Astrocyte of the hippocampus (primary cell): ENCODE measurements at places on chromosomes 3 and 15.

GRCh38 chr3:55750525-55750924 is 263.4 kb upstream of the WNT5A start:
- peak; percentile 94 for DNase-seq

DNA sequence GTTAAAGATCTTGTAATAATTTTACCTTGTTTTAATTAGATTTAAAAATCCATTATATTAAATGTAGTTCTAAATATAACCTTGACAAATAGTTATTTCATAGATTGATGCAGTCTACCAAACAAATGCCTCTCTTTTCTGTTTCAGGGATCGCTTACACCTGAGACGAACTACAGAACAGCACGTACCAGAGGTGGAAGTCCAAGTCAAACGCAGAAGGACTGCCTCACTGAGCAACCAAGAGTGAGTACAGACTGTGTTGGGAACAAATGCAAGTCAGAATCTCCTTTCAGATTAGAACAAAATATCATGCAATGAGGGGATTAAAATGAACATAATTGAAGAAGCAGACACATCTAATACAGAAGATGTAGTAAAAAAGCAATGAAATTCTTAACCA is 7.2 kb downstream of the SNRPN start:
- DNase-seq: no peak

- DNase-seq: no peak
These were observed 42.5 kb downstream of the ZNF445 start for GRCh38 chr3:44434834-44435510.

DNA sequence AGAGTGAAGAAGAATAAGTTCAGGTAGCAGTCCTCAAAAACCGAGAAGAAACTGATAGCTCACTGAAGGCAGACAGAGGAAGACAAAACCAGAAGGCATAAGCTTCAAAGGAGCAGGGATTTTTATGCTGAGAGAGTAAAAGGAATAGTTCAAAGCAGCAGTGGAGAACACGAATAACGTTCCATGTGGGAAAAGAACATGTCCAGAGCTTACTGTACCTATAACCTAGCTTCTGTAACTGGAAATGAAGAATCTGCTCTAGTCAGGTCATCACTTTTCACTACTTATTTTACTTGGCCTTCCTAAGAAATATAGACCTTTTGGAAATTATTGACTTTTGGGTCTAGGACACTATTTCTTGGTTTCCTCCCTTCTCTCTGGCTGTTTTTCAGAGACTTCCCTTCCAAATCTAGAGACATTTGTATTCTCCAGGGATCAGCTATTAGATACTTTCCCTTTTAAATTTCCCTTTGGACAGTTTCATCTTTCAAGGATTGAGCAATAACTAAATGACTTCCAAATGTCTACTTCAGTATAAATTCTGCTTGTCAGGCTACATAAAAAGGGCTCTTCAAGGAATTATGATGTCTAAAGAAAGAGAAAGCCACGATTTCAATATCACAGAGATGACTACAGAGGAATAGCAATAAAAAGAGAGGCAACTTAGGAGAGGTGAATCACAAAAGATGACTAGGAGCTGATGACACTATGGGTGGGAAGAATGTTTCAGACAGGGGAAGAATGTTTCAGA is 46.7 kb downstream of the UBE3A start:
- DNase-seq: peak; percentile 26

DNA sequence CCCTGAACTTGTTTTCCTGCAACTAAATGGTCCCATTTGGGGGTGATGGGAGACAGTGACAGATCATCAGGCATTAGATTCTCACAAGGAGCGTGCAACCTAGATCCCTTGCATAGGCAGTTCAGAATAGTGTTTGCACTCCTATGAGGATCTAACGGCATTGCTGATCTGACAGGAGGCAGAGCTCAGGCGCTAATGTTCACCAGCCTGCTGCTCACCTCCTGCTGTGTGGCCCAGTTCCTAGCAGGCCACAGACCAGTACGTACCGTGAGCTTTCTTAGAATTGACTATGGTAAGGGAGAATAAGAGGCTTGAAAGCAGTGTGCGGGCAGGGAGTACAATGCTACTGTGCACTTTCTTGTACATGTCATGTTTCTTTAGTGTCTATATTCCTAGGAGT is 17.6 kb upstream of the PLA2G4E start:
- DNase-seq: no peak

- DNase-seq: peak; percentile 67
These were observed 27.2 kb downstream of the INTS14 start for GRCh38 chr15:65583701-65584100.

DNA sequence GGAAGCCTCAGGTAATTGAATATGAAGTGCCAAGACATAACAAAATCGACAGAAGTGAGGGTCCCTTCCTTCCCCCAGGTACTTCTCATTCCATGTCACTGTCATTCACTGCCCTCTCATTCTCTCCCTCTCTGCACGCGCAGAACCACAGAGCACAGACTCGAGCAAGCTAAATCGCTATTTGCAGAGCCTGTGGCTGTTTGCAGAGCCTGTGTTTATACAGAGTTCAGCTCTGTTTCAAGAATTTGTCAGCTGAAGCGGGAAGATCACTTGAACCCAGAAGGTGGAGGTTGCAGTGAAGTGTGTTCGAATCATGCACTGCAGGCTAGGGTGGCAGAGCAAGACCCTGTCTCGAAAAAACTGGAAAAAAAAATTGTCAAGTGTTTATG is 2.5 kb downstream of the VILL start:
- no peak for DNase-seq

DNA sequence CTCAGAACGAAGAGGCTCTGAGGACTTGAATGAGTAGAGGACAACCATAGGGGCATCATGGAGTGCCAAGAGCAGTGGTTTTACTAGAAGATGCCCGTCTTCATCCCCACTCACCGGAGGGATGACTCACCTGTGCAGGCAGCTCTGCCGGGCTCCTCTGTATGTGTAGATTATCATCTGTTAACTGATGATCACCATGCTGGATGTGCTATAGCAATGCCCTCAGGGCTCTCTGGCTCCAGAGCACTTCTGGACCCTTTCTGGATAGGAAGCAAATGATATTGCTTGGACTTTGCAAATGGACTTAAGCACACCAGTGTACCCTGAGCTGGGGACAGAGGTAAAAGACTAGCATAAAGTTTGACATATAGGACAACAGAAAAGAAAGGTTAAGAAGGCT is 10.2 kb upstream of the TGFBR2 start:
- no peak for DNase-seq

DNA sequence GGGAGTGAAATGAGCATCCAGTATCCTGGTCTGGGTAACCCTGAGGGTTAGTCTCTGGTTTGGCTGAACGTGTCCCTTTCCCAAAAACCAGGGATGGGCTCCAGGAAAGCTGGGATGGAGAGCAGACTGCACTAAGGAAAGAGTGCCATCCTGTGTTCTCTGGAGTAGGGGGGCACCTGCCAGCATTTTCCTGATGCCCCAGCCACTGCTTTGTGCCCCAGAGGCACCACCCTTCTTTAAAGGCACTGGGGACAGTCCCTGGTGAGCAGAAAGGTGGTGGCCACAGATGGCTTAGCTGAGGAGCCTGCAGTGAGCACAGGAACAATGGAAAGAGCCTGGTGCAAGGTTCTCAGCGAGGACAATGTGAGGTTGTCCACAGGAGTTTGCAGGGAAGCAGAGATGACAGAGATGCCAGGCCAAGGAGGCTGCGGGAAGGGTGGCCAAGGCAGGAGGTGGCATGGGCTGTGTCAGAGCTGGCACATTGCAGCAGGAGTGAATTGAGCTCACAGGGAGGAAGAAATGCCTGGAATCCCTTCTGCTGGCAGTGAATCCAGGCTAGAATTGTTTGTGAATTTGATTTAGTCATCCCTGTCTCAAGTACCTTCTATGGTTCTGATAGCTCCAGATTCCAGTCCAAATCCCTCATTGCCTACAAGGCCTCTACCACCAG is 39.9 kb downstream of the AMOTL2 start:
- DNase-seq: peak; percentile 74

GRCh38 chr15:38536201-38536676 is 28.4 kb downstream of the RASGRP1 start:
- DNase-seq: peak; percentile 85

GRCh38 chr3:106338582-106339214 is 469.9 kb upstream of the CBLB start:
- no peak for DNase-seq
